ENCODE measurements at places on chromosomes 1 and 21. TPM values are rescaled to one million over a fixed set of nuclear protein-coding genes. Genes with fewer than 3 reads are reported as not detected.
A peak's percentile ranks its signal among the peaks of the same experiment; 100 is the strongest.

GRCh38 chr1:55172272-55172671 is 42.9 kb downstream of the USP24 start:
- no peak for DNase-seq

CD2 gene
- total RNA-seq, result not detected

AMY2B gene
- 0.28 TPM for total RNA-seq

VTCN1 gene
- not detected for total RNA-seq

GRCh38 chr21:24294171-24294570 is 1313.1 kb downstream of the MRPL39 start:
- DNase-seq, result no peak

- no peak for DNase-seq
Measured at GRCh38 chr1:19938472-19938871, 15.1 kb upstream of the PLA2G2E start.

DNA sequence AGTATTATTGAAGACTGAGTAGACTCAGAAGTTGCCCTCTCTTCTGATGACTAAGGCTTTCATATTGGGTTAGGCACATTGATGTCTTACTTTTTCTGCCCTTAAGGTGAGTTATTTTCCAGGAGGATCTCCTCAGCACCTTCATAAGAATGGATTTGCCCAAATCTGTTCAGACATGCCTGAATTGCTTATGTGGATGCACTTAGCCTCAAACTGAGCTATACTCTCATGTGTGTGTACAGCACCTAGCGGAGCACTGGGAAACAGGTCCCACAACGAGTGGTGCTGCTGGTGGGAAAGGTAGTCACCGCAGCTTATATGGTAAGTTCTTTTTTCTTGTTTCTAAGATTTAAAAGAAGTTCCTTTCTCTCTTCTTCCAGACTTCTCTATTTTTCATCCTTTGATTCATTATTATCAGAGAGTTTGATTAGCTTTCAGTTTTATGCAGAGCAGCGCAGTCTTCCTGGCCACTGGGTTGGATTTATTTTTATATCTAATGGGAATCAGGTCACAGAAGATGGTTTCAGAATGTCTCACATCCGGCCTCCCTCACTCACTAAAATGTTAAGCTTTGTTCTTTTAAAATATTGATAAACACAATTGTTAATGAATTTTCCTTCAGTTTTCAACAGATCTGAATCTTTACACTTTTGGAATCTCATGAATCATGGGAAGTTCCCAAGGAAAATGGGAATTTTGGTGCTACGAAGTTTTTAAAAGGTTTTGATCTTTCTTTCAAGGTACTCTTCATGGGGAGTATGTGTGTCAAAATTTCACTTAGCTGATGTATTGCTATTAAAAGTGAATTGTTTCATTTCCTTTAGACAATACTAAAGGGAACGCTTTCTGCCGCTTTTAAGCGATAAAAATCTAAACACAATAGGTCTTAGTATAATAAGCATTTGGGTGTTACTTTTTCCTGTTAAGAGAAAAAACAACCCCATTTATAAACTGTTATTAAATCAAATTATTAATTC is 58.5 kb downstream of the EXTL2 start:
- no peak for DNase-seq

DNA sequence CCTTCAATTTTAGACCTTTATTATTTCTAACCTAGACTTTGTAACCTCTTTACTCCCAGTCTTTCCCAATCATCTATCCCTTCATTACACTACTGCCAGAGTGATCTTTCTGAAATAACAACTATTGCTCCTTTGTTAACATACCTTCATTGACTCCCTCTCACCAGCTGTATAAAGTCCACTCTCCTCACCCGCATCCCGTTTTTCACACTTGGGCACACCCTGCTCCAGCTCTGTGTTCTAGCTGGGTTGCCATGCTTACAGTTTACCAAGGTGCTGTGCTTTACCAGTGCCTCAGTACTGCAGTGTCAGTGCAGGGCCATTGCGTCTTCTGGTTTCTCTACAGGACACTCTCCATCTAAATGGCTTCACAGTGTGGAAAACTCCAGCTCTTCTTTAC is 148.2 kb downstream of the NFIA start:
- DNase-seq, result no peak

GRCh38 chr1:26306290-26307229 is at the start of gene UBXN11:
Gene UBXN11 (minus strand): TSS chr1:26306636. CDS start chr1:26302883, 3,753 bp downstream.
- peak; percentile 95 for DNase-seq

GRCh38 chr21:42570841-42571387 is 57.3 kb downstream of the SLC37A1 start:
- DNase-seq, result no peak

- no peak for DNase-seq
Measured at GRCh38 chr1:245863566-245864184, 643.4 kb downstream of the SMYD3 start.

DNA sequence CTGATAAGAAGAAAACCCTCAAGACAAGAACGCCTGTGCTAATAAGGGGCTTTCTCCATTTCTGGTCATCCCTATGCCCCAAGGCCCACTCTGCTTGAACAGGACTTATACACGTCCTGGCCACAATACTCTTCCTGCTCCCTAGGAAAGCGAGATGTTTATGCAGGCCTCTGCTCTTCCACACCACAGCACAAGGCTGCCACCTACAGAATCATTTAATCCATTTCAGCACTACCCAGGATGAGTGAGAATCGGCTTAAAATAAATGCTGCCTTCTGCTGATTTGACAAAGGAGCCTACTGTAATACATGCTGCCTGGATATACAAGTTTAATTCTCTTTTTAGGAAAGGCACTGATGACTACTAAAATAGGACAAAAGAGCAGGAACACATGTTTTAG is 29.4 kb downstream of the FRRS1 start:
- peak; percentile 51 for DNase-seq

ACOT11 gene
- 4.8 TPM for total RNA-seq

GRCh38 chr1:246516126-246516525 is 9.0 kb upstream of the SMYD3 start:
- DNase-seq, result no peak

BGLAP gene
- total RNA-seq, result not detected

MXRA8 gene
- 460 TPM for total RNA-seq

GRCh38 chr1:26822737-26823395 is 3.6 kb upstream of the ZDHHC18 start:
- DNase-seq, result no peak

S100A7 gene
- total RNA-seq, result not detected

APH1A gene
- 109 TPM for total RNA-seq

GRCh38 chr21:46001821-46002681 is 20.5 kb downstream of the COL6A1 start:
- DNase-seq, result no peak

- peak; percentile 63 for DNase-seq
Measured at GRCh38 chr1:103256490-103256889, 148.2 kb upstream of the COL11A1 start.

HES5 gene
- total RNA-seq, result 0.22 TPM

PTCH2 gene
- total RNA-seq, result 0.27 TPM

ADCY10 gene
- not detected for total RNA-seq

FCMR gene
- total RNA-seq, result 1.3 TPM

FCRL5 gene
- not detected for total RNA-seq

GRCh38 chr1:29349871-29350491 is 113.7 kb downstream of the PTPRU start:
- DNase-seq, result no peak

- peak; percentile 3 for DNase-seq
Measured at GRCh38 chr1:162177126-162177525, 107.6 kb downstream of the NOS1AP start.

DNA sequence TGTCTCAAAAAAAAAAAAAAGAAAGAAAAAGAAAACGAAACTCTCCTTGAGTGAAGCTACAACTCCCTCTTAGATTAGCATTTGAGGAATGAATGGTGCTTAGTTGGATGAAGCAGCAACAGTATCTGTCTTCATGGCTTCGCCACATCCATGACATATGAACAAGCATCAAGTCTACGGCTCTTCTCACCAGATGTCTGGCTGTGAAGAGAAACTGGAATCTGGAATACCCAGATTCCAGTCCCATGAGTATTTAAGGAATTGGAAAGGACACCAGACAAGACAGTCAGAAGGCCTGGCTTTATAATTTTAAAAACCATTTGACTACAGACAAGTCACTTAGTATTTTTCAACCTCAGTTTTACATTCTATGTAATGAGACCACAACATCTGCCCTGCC is 38.0 kb upstream of the TADA1 start:
- no peak for DNase-seq

GRCh38 chr1:202146993-202147392 is 2.5 kb upstream of the ARL8A start:
- DNase-seq, result no peak

ZMYM4 gene
- total RNA-seq, result 52.3 TPM

- DNase-seq, result no peak
Measured at GRCh38 chr1:200767321-200767720, 28.6 kb downstream of the CAMSAP2 start.

DNA sequence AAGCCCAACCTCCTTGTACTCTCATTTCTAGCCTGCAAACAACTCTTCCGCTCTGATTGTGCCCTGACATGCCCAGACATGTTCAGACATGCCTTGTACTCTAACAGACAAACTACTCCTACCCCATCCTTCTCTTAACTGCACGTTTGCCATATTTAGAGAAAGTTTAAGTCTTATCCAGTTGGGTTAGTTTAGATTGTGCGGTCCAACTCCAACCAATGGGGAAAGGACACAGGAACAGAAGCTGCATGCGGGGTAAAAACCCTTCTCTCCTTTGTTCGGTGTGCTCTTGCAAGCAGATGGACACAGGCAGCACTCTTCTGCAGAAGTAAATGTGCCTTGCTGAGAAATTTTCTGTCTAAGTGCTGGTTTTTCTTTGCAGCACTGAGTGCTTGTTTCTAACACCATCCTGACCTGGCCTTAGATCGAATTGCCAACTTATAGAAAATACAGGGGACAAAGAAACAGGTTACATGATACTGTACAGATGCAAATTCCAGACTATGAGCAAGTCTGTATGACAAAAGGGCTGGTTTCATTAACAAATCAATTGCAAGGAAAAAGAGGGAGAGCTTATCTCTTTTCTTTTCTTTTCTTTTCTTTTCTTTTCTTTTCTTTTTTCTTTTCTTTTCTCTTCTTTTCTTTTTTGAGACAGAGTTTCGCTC is 35.8 kb upstream of the IFNGR2 start:
- DNase-seq, result no peak

DNA sequence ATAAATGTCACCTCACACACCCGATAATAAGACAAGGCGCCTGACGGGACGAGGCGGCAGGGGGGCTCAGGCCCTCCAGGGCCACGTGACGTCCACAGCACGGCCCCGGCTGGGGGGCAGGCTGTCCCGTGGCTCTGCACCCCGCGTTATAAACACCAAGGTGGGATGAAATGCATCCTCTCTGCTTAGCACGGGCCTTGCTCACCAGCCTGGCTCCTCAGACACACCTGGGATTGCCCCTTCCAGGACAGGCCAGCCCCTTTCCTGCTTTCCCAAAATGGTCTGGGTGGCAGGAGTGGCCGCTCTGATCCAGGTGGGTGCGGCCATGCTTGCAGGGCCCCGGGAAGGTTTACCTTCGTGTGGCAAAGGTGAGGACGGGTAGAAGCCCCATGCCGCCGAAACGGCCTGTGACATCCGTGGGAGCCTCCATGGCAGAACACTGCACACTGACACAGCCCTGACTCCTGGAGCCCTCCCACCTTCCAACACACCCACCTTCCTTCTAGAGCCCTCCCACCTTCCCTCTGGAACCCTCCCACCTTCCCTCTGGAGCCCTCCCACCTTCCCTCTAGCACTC is 35.9 kb downstream of the SLC19A1 start:
- DNase-seq, result no peak

GRCh38 chr1:178457651-178458050 is 39.1 kb downstream of the CLEC20A start:
- DNase-seq, result no peak

DNA sequence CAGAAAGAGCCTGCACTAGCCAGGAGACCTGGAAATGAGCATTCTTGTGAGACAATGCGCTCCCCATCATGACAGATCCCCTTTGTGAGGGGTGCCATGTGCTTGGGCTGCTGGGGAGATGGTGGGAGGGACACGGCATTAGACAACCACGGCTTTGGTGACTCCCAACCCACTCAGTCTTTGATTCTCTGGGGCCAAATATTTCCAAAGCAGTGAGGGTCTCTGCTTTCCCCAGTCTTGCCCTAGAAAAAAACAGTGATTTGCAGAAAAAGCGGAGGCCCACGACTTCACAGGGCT is 10.2 kb downstream of the SLC45A3 start:
- DNase-seq, result no peak

LIPI gene
- total RNA-seq, result not detected
